ENCODE measurements at places on chromosomes 2 and 18.

DNA sequence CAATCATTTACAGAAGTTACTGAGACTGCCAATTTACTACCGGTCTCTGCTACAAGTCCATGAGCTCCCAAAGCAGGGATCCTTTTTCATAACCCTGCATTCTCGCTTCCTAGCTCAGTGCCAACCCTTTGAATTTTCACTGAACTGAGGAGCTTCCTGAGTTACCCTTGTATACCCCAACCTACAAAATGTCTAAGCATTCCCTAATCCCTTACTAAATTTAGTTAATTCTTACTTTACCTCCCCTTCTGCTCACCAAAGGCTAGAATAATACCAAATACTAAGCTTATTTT is 9.6 kb downstream of the MAT2A start:
- DNase-seq = no peak

DNA sequence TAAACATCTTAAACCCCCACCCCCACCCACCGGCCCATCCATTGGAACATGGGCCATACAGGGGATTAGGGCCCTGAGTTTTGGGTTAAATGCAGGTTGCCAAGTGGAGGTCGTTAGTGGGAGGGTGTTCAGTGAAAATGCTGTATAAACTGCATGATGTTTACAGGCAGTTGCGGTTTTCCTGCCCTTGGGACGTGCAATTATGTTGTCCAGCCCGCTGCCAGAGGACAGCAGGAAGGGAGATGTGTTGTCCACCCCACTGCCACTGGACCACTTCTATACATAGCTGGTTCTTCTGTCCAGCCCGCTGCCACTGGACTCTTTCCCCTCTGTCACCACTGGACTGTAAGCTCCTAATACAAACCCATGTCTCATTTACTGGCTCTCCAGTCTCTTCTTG is 2.7 kb upstream of the LAPTM4A start:
- DNase-seq = no peak

- DNase-seq = no peak
Measured at GRCh38 chr2:148922776-148923475, 47.9 kb downstream of the KIF5C start.

DNA sequence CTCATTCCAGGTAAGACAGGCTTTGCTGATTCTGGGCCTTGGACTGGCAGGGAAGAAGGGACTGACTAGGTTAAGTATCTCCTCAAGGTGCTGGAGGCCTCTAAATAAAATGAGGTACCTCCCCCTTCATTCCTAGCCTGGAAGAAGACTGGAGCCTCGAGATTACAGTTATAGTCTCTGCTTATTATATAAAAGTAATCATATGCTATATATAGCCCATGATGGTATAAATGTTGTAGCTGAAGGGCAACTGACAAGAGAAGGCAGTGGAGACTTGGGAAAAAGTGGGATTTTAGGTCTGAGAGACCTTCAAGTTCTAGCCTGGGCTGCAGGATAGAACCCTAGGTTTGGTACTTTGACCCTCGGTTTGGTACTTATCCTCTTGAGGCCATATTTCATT is 248.3 kb downstream of the PLCL1 start:
- DNase-seq = no peak

DNA sequence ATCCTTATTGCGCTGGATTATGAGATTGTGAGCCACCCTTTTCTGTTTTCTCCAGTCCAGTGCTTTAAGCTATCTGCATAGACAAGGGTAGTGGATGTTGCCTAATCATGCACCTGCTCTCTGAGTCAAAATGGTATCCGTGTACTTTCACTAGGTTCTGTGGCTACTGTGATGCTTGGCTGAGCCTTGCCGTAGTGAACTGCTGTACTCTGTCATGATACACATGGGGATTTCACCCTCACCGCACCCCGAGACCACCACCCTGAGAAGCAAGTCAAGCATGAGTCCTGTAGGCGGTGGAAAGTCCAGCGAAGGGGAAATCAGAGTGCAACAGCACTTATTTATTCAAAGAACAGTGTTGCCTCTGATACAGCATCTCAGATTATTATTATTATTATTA is 55.0 kb downstream of the ARHGAP25 start:
- peak; percentile 89 for DNase-seq

DNA sequence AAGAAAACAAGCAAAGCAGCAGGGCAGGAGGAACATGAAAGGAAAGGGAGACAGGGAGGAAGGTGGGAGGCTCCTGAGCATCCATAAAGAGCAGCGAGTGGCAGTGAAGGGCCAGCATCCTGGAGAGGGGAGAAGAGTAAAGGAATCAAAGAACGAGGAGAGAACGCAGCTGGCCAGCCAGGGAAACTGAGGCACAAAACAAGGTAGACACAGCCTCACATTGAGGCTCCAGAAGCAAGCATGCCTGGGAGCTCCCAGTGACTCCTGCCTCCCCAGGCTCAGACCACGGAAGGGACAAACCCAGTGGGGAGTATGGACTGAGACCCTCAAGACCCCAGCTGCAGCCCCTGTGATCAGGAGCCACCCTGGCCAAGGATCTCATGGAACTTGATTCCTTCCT is 14.0 kb upstream of the TNS1 start:
- DNase-seq = no peak

GRCh38 chr2:59181347-59181746 is 940.2 kb upstream of the FANCL start:
- DNase-seq = no peak

DNA sequence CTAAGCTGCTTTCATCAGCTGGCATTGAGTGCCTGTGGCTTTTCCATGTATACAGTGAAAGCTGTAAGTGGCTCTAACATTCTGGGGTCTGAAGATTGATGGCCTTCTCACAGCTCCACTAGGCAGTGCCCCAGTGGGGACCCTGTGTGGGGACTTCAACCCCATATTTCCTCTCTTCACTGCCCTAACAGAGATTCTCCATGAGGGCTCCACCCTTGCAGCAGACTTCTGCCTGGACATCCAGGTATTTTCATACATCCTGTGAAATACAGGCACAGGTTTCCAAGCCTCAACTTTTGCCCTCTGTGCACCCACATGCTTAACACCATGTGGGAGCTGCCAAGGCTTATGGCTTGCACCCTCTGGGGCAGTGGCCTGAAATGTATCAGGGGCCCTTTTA is 188.2 kb upstream of the SYT4 start:
- no peak for DNase-seq

DNA sequence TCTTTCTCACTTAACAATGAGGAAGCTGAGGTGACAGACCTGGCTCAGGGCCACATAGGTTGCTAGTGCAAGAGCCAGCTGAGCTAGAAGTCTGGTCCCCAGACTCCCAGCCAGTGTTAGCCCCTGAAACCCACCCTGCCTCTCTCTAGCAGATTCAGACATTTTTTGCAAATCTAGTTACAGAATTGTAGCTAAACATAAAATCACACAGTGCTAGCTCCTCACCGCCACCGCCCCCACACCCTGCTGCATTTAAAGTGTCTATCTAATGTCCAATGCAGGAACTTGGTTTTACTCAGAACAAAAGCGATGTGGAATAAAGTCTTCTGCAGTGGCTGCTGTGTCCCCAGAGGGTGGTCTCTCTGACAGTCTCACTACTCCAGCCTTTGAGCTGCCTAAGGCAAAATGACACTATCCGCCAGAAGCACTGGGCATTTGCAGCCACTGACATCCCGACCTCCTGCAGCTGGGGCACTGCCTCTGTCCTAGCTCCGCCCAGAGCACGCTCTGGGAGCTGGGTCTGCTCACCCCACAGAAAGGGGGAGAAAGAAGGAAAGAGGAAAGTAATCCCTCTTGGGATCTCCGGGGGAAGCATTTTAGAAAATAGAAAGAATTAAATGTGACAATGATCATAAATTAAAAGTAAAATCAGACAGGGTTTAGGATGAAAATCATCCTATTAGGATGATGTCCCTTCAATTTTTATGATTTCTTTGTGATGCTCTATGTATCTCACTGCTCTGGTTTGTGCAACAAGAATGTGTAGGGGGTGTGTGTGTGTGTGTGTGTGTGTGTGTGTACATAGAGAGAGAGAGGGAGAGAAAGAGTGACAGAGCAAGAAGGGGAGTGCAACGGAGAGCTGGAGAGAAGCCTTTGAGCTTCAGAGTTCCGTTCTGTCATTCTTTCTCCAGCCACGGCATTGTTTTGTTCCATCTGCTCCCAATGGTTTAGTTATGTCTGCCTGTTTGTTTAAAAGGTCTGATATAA is 50.5 kb upstream of the ST8SIA3 start:
- no peak for DNase-seq

GRCh38 chr2:177225965-177226360 is 13.4 kb downstream of the HNRNPA3 start:
- DNase-seq = no peak

DNA sequence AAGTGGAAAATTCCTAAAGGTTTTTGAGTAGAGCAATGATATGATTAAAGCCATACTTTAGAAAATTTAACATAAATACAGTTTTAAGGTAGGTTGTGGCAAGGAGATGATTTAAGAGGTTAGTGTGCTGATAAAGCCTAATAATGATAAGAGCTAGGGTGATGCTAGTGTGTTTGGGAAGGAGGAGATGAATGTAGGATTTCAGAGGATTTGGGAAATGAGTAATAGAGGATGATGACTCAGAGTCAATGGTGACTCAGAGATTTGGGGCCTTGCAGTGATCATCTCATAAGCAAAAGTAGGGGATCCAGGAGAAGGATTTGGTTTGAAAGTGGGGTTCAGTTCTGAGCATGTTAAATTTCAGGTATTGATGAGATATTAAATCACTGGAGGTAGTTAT is 23.3 kb downstream of the STAMBP start:
- no peak for DNase-seq

DNA sequence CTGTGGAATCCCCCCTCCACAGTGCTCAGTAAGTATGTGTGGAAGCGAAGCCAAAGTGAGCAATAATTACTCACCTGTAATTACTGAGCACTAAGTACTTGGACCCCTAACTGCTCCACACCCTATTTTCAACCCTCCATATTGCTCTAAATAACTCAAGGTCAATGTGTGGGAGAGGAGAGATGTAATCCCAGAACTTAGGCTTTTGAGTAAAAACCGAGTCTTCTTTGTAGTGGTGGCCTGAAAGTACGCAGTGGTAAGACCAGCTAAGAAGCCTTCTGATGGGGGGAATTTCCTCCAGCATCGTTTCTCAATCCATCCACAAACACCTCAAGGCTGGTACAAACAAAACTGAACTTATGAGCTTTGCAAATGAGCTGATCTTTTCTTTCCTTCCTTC is 551.6 kb downstream of the ZEB2 start:
- DNase-seq = no peak

DNA sequence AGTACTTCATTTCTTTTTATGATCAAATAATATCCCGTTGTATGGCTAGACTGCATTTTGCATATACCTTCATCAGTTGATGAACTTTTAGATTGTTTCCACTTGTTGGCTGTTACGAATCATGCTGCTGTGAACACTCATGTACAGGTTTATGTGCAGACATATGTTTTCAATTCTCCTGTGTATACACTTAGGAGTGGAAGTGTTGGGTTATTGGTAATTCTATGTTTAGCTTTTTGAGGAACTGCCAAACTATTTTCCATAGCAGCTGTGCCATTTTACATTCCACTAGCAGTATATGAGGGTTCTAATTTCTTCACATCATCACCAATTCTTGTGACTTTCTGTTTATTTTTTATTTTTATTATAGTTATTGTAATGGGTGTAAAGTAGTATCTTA is 32.1 kb upstream of the LCLAT1 start:
- no peak for DNase-seq

DNA sequence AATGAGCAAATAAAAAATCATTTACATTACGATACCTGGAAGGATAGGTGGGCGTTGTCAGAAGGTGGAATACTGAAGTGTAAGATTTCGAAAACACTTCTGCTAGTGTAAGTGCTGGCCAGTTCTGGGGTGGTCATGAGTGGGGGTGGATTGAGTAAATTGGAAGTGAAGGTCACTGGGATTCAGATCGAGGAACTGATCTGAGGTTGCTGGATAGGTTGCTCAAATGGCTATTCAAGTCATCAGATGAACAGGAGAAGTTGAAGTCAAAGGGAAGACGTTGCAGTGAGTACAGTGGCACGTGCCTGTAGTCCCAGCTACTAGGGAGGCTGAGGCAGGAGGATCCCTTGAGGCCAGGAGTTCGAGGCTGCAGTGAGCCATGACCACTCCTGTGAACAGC is 95.7 kb downstream of the MALT1 start:
- DNase-seq = no peak

- DNase-seq = no peak
Measured at GRCh38 chr2:101187131-101187530, 35.9 kb upstream of the TBC1D8 start.

GRCh38 chr2:125566422-125566821 is 1089.5 kb upstream of the GYPC start:
- DNase-seq = no peak

DNA sequence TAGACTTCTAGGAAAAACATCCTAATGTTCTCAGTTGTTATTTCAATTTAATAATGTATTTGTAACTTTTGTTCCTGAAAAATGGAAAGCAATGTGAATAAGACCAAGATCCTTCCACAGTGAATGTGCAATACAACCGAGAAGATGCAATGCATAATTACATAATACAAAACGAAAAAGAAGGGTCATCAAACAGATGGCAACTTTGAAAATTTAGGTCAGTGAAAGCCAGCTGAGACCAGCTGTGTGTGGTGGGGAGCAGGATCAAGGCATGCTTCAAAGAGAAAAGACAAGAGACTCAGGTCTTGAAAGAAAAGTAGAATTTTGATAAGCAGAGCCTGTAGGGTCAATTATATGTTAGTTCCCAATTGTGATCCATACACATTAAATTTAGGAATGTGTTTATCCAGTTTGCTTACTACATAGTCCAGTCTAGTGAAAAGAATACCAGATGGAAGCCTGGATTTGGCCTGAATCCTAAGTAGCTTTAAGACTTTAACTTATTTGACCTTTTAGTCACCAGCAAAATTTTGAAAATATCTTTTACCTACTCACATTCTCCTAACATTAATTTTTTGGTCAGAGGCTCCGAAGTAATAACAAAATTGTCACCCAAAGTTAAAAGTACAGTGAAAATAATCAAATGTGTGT is 93.7 kb downstream of the COBLL1 start:
- DNase-seq = no peak

DNA sequence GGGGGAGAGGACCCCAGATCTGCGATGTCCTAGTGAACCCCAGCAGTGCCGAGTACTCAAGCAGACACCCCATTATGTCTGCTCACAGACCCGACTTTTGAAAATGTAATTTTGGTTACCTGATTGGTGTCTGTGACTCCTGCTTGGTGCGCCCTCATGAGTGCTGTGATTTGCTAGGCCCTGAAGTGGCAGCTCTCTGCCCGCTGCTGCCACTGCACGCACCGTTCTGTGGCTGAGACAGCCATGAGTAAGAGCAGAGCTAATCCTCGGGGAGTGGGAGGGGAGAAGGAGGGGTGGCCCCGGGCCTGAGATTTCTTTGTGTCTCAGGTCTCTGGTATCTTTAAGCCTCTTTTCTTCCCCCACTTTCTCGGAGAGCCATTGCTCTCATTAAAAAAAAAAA is 18.2 kb downstream of the FHOD3 start:
- DNase-seq = no peak

- DNase-seq = no peak
Measured at GRCh38 chr2:189134485-189134884, 45.1 kb downstream of the COL5A2 start.
